ENCODE measurements at places on chromosomes 7 and 10. TPM values are rescaled to one million over a fixed set of nuclear protein-coding genes. Genes with fewer than 3 reads are reported as not detected.

HYAL4 gene
- total RNA-seq = not detected

CHN2 gene
- total RNA-seq = 10.1 TPM

SPDYE2B gene
- not detected for total RNA-seq

PARD3 gene
- total RNA-seq = 0.94 TPM

GPR15LG gene
- not detected for total RNA-seq

CACNB2 gene
- not detected for total RNA-seq

NKX2-3 gene
- total RNA-seq = not detected

Measured in activated CD8-positive, alpha-beta memory T cell treated with anti-CD3 and anti-CD28 coated beads, Interleukin-2, amount 10 ng/mL, durations not matched to agents 7 days and 5 days (primary cell).